Mammary epithelial cell (primary cell): ENCODE measurements at places on chromosomes 5 and 9. TPM values are rescaled to one million over a fixed set of nuclear protein-coding genes. Genes with fewer than 3 reads are reported as not detected.
A peak's percentile ranks its signal among the peaks of the same experiment; 100 is the strongest.

The GPR150 gene
- polyA plus RNA-seq: 0.07 TPM

GRCh38 chr5:68898951-68899471, 194.8 kb upstream of the SLC30A5 start:
- DNase-seq: peak; percentile 94

- DNase-seq: no peak
Measured at GRCh38 chr9:133642708-133643361, 6.7 kb downstream of the DBH start.

- peak; percentile 93 for DNase-seq
Measured at GRCh38 chr5:40689438-40689837, 9.7 kb downstream of the PTGER4 start.

The TICAM2 gene
- polyA plus RNA-seq: 0.23 TPM

The FAM221B gene
- not detected for polyA plus RNA-seq

GRCh38 chr5:61974680-61975079, 331.3 kb upstream of the KIF2A start:
- DNase-seq: no peak

DNA sequence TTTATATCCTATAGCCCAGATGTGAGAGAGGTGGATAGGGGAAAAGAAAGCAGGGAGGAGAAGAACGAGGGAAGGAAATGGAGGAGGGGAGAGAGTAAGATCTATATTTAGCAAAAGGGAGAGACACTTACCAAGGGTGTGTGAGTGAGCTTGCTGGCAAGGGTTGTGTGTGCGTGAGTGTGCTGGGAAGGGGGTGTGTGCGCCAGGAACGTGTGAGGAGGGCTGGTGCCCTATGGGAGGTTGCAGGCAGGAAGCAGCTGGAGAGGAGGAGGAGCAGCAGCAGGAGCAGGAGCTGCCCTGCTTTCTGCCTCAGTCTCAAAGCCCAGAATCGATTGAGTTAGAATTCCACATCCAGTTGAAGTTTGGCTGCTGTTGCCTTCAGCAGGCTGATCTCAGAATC, 148.3 kb upstream of the RUSC2 start:
- DNase-seq: no peak

DNA sequence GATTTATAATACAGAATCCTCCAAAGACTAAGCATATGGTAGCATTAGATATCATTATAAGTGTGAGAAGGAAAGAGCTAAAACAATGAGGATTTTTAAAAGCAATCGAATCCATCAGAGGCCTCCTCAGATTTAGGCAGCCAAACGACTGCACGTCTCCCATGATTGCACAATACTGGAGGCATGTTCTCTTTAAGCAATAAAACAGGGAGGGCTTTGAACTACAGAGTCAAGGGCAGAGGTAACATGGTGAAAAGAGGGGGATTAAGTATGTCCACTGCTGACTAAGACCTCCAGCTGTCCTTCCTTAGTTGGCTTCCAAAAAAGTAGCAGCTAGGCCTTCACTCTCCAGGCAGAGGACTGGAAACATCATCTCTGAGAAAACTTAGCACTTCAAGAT, 298.7 kb upstream of the RGMB start:
- no peak for DNase-seq

DNA sequence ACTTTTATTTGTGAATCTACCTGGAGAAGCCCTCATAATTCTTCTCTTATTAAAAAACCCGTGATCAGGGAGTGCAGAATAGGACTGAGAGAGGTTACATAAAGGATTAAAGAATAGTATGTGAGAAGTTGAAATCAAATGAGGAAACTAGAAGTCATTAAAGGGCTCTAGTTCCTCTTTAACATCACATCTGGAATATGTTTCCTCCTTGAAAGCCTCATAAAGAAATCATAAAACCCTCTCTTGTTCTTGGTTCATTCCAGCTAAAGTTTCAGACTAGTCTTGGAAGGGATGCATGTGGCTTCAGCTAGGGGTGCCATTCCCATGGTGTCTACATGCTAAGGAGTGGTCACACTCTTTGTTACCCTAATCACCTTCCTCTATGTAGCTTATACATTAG, 5.7 kb upstream of the C5orf46 start:
- DNase-seq: no peak

The CRB2 gene
- not detected for polyA plus RNA-seq

- DNase-seq: no peak
Measured at GRCh38 chr5:179267671-179268083, 77.6 kb downstream of the ADAMTS2 start.

DNA sequence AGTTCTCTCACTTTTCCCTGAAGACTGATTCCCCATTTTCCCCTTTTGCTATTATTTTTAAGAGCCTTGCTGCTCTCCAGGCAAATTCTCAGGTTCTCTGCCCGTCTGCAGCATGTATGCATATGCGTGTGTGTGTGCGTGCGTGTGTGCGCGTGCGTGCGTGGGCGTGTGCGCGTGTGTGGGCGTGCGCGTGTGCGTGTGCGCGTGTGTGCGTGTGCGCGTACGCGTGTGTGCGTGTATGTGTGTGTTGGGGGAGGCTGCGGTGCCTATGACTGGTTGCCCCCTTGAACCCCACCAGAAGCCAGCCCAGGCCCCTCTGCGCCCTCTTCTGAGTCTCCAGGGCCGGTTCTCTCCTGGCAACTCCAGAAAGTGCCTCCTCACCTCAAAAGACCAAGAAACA, 987 bp upstream of the FOXI1 start:
- no peak for DNase-seq

The IFNK gene
- polyA plus RNA-seq: not detected

GRCh38 chr5:35356725-35357124, 126.4 kb upstream of the PRLR start:
- DNase-seq: no peak

- DNase-seq: no peak
Measured at GRCh38 chr5:160081495-160081894, 37.8 kb downstream of the PWWP2A start.
